ENCODE measurements at places on chromosomes 7 and 10.

DNA sequence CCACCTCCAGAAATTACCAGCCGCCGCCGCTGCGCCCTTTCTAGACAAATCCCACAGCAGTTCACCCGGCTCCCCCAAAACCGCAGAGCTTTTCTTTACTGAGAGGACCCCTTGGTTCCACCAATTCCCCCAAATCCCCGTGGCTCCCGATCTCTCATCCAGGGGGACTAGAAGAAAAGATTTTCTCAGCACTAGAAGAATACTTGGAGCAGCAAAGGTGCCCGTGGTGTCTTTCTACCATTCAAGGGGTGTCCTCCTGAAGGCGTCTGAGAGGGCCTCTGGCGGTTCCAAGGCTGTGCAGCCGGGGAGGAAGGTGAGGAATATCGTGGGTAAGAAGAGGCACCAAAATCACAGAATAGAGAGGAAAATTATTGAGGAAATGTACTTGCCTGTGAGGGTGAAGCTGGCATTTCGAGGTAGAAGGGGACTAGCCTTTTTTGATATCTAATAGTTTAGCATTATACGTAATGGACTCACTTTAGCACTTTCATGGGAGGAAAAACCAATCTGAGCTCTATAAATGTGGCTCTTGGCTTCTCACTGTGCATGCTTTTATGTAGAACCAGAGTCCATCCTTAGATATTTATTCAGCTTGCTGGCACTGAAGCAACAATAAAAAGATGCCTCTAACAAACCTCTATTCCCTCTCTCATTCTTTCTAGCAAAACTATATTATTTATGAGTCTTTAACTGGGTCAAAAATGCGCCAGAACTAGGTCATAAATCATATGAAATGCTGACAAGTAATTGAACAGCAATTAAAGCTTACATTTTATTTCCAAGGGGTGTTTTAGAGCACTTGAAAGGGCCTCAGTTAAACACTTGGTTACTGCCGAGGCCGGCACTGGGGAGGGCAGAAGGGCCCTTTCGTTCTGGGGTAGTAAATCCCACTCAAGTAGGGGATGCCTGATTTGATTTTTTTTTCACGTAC, 13.8 kb upstream of the HOXA2 start:
- H3K27ac ChIP-seq: no peak overlapping the region
- H3K4me1 ChIP-seq: no peaks in the 10 kb centered on the region
- no peak for DNase-seq
- H3K36me3 ChIP-seq: no peaks in the 10 kb centered on the region

DNA sequence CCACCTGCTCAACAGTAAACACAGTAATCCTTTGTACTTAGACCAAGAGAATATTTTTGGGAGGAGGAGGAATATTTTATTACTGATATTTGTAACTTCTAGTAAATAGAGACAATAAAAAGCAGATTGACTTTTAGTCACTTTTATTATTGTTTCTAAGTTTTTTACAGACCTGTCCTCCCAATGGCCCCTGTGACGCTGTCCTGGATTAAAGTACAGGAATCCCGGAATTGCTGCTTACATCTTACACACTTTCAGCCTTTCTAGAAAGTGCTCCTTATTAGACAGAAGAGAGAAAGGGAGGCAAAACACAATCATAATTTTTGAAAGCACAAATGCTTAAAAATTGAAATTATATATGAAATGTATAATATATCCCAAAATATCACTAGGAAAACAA, 86.4 kb upstream of the PRKG1 start:
- DNase-seq: no peak
- H3K36me3 ChIP-seq: no peaks in the 10 kb centered on the region
- no peak overlapping the region for H3K4me3 ChIP-seq
- peaks cover 5% of the 10 kb centered on the region for H3K4me1 ChIP-seq
- H3K27me3 ChIP-seq: peaks cover 36% of the 10 kb centered on the region

- H3K4me3 ChIP-seq: no peak overlapping the region
- DNase-seq: no peak
- H3K4me1 ChIP-seq: no peaks in the 10 kb centered on the region
- no peaks in the 10 kb centered on the region for H3K27me3 ChIP-seq
- no peak overlapping the region for H3K27ac ChIP-seq
- no peaks in the 10 kb centered on the region for H3K36me3 ChIP-seq
Observed at GRCh38 chr7:153935095-153935494, 117.1 kb upstream of the DPP6 start.

DNA sequence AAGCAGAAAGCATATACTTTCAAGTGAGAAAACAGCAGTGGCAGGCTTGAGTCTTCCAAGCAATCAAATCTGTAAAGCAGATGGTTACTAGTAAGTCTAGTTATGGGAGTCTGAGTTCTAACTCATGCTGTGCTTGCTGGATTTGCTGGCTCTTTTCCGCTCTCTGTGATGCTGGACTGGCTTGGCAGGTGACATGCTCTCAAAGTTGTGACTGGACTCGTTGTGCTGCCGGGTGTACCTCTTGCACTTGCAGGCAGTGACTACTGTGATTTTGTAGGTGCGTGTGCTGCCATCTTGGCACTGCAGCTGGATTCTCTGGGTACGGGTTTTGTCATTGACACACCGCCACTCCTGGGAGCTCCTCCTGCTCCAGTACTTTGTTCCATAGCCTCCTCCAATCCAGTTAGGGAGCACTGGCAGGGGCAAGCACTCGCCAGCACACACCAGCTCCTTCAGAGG, 3.1 kb downstream of the SOSTDC1 start:
- peaks cover 2% of the 10 kb centered on the region for H3K4me1 ChIP-seq
- no peaks in the 10 kb centered on the region for H3K36me3 ChIP-seq
- no peak overlapping the region for H3K27ac ChIP-seq
- H3K4me3 ChIP-seq: no peak overlapping the region
- no peaks in the 10 kb centered on the region for H3K27me3 ChIP-seq

DNA sequence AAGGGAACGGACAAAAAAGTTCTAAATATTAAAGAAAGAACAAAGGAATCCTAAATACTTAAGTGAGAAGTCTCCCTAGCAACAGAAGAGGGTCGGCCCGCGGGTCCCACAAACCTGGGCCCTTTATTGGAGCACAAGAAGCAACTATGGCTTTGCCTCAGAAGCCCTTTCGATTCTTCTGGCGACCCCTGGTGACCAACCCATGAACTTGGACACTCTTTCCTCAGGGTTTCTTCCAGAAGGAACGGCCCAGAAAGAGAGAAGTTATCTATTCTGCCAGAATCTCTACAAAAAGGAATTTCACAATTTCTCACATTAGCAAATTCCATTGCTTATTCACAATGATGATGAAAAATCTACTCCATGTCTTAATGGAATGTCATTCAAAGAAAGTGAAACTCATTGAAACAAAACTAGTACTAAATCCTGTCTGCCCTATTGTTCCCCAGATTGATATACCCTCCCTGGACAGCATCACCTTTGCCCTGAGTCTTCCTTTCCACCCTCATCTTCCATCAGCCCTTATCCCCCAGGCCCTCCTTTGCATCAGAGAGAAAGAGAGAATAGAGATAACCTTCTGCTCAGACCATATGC, 43.7 kb downstream of the CPVL start:
- H3K4me3 ChIP-seq: no peak overlapping the region
- no peaks in the 10 kb centered on the region for H3K36me3 ChIP-seq
- DNase-seq: peak; percentile 71
- no peak overlapping the region for H3K27ac ChIP-seq
- no peaks in the 10 kb centered on the region for H3K27me3 ChIP-seq
- H3K4me1 ChIP-seq: no peaks in the 10 kb centered on the region

- no peaks in the 10 kb centered on the region for H3K4me1 ChIP-seq
- peaks cover 24% of the 10 kb centered on the region for H3K27me3 ChIP-seq
- DNase-seq: no peak
- no peak overlapping the region for H3K27ac ChIP-seq
Observed at GRCh38 chr10:86085686-86086085, 280.9 kb downstream of the GRID1 start.

DNA sequence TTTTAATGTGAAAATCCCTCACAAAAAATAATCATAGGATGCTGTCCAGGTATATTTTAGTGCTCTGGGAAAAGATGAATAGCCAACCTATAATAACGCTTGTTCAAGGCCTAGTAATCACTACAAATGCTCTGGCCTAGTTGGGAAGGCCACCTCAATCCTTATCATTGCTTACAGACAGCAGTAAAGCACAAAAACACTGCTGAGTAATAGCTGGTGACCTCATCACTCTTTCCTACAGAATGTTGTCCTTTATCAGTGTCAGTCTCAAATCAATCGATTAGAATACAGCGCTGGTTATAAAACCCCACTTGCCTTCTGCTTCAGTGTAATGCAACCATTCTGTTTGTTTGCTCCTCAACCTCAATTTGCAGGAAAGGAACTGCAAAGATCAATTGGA, 72.6 kb upstream of the STEAP1 start:
- no peak for DNase-seq
- no peaks in the 10 kb centered on the region for H3K4me1 ChIP-seq
- H3K27ac ChIP-seq: no peak overlapping the region

GRCh38 chr10:69461243-69462025, 10.2 kb downstream of the TSPAN15 start:
- no peak for DNase-seq
- H3K4me3 ChIP-seq: no peak overlapping the region
- no peaks in the 10 kb centered on the region for H3K27me3 ChIP-seq
- H3K4me1 ChIP-seq: peaks cover 6% of the 10 kb centered on the region
- no peak overlapping the region for H3K27ac ChIP-seq

- no peak overlapping the region for H3K4me3 ChIP-seq
- peaks cover 10% of the 10 kb centered on the region for H3K27me3 ChIP-seq
- DNase-seq: no peak
Observed at GRCh38 chr7:42139751-42140150, 97.3 kb downstream of the GLI3 start.

GRCh38 chr10:74851831-74852230, 25.4 kb downstream of the KAT6B start:
- no peaks in the 10 kb centered on the region for H3K27me3 ChIP-seq
- DNase-seq: no peak

DNA sequence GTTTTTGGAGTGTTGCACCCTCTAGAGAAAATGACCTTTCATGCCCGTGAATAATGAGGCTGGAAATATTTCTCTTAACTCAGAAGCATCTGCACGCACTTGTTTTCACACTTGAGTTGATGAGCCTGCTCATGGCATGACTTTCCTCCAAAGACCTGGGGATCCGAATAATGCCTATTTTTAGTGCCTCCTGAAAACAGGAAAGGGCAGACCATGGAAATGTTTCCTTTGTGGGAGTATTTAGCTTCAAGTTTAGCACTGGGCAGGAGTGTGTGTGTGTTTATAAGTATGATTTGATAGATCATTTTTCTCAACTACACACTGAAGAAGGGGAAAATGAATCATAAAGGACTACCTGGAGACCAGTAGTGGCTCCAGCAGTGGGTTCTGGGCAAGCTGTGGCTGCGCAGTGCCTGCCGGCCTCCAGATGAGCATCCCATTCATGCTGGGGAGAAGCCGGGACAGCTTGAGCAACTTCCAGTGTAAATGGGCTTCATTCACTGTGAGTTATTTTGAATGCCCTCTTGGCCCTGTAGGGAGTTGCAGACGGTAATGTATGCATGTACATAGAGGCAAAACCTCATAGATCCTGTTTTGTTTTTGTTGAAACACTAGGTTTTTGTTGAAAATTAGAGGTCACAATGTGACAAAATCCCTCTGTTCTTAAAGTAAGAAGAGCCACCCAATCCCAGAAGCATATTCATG, 117.8 kb upstream of the INSYN2A start:
- H3K27me3 ChIP-seq: peaks cover 8% of the 10 kb centered on the region
- no peak overlapping the region for H3K4me3 ChIP-seq
- no peak for DNase-seq
- H3K4me1 ChIP-seq: no peaks in the 10 kb centered on the region

DNA sequence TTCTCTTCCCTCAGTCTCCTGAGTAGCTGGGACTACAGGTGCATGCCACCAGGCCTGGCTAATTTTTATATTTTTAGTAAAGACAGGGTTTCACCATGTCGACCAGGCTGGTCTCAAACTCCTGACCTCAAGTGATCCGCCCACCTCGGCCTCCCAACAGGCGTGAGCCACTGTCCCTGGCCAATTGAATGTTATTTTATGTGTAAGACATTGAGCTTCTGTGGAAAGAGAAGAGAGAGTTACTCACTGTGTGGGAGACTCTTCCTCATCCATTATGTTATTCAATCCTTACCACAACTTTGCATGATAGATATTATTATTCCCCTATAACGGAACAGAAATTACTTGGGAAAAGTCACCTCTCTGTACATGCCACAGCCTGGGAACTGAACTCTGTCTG, 32.6 kb upstream of the MXI1 start:
- DNase-seq: no peak
- no peak overlapping the region for H3K4me3 ChIP-seq
- H3K36me3 ChIP-seq: no peaks in the 10 kb centered on the region
- peaks cover 5% of the 10 kb centered on the region for H3K4me1 ChIP-seq
- peaks cover 34% of the 10 kb centered on the region for H3K27me3 ChIP-seq

- H3K4me3 ChIP-seq: no peak overlapping the region
- peaks cover under 1% of the 10 kb centered on the region for H3K36me3 ChIP-seq
- H3K27me3 ChIP-seq: no peaks in the 10 kb centered on the region
Observed at GRCh38 chr7:1104516-1105179, 16.7 kb downstream of the GPER1 start.

DNA sequence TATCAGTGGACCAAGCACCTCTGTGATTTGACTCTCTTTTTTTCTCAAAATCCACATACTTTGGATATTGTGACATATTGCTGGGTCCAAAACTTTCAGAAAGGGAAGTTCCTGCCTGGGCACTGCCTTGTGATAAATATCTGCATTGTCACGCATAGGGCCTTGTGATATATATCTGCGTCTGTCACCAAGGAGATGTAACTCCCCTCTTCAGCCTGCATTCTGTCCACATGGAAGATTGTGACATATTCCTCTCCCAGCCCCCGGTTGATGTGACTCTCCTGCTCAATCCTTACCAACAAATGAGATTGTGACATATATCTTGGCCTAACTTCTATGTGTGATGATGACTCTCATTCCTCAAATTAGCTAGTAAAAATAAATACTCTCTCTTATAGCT, 25.4 kb upstream of the ZNF107 start:
- H3K27me3 ChIP-seq: no peaks in the 10 kb centered on the region
- no peaks in the 10 kb centered on the region for H3K36me3 ChIP-seq
- no peak overlapping the region for H3K4me3 ChIP-seq

GRCh38 chr10:13489035-13489599, 39.7 kb downstream of the BEND7 start:
- no peak for DNase-seq
- H3K4me1 ChIP-seq: no peaks in the 10 kb centered on the region
- no peak overlapping the region for H3K4me3 ChIP-seq

DNA sequence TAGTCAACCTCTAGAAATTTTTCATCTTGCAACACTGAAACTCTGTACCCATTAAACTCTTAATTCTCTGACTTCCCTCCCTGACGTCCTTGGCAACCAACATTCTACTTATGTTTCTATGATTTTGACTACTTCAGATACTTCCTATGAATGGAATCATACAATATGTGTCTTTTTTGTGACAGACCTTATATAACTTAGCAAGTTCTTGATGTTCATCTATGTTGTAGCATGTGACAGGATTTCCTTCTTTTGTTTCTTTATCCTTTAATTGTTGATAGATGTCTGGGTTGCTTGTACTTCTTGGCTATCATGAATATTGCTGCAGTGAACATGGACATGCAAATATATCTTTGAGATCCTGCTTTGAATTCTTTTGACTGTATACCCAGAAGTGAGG, 240.8 kb downstream of the ADK start:
- peaks cover 12% of the 10 kb centered on the region for H3K4me1 ChIP-seq
- H3K36me3 ChIP-seq: peaks cover 22% of the 10 kb centered on the region
- H3K27me3 ChIP-seq: no peaks in the 10 kb centered on the region
- H3K27ac ChIP-seq: no peak overlapping the region
- no peak for DNase-seq

GRCh38 chr10:29104661-29105399, 184.0 kb upstream of the LYZL1 start:
- DNase-seq: no peak
- H3K4me3 ChIP-seq: no peak overlapping the region
- H3K27me3 ChIP-seq: peaks cover 8% of the 10 kb centered on the region
- no peaks in the 10 kb centered on the region for H3K36me3 ChIP-seq

- H3K27me3 ChIP-seq: peaks cover 2% of the 10 kb centered on the region
- no peak for DNase-seq
- H3K4me1 ChIP-seq: no peaks in the 10 kb centered on the region
- H3K36me3 ChIP-seq: no peaks in the 10 kb centered on the region
Observed at GRCh38 chr10:59977486-59977885, 71.1 kb upstream of the CCDC6 start.

Data from activated CD4-positive, alpha-beta T cell treated with anti-CD3 and anti-CD28 coated beads for 36 hours (primary cell).